NCI-H446 (cell line): ENCODE measurements at places on chromosomes 4 and X.

GRCh38 chr4:106587558-106587957 lies 219.0 kb upstream of the GIMD1 start:
- DNase-seq, result no peak

DNA sequence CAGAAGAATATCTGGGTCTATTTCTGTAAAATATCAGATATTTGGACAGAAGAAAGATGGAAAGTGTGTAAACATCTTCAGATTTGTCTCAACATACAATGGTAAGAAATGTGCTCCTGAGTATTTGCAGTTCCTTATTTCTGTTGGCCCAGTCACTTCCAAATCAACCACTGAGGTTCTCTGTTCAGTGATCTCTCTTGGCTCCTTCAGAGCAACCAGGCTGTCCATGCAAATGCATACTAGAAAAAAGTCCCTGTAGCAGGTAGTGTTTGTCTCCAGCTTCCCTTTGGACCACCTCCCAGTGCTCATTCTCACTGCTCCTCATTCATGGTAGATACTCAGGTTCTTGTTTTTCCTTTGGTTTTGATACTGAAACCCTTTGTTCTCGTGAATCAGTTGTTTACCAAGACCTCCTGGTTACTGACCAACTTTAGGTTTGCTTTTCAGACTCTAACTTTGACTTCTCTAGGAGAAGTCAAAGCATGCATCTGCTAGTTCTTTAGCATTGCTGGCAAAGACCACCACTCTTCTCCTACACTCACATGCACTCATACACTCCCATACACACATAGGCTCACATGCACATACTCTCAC lies 28.8 kb downstream of the ASIC5 start:
- no peak for DNase-seq

DNA sequence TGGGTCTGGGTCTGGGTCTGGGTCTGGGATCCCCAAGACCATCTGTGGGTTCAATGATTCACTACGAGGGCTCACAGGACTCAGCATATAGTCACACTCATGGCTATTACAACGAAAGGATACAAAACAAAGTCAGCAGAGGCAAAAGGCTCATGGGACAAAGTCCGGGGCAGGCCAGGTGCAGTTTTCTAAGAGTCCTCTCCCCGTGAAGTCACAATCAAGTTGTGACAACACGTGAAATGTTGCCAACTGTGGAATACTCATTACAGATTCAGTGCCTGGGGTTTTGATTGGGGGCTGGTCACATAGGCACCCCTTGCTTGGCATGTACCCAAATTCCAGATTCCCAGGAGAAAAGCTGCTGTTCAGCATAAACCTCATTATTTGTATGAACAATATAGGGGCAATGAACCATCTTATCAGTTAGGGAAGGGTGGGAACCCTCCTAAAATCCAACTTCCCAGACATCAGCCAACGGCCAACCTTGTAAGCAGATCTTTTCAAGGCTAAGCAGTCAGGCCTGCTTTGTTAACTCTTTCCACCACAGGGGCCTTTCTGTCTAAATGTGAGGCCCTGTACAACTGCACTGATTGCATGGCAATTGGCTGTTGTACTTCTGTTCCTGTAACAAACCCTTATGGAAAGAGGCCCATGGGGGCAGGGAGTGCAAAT lies 58.2 kb upstream of the DIPK2B start:
- no peak for DNase-seq

- DNase-seq, result no peak
Observed at GRCh38 chrX:68177542-68177941, 255.8 kb downstream of the OPHN1 start.

GRCh38 chr4:14445882-14446281 lies 556.4 kb upstream of the CPEB2 start:
- DNase-seq, result no peak

DNA sequence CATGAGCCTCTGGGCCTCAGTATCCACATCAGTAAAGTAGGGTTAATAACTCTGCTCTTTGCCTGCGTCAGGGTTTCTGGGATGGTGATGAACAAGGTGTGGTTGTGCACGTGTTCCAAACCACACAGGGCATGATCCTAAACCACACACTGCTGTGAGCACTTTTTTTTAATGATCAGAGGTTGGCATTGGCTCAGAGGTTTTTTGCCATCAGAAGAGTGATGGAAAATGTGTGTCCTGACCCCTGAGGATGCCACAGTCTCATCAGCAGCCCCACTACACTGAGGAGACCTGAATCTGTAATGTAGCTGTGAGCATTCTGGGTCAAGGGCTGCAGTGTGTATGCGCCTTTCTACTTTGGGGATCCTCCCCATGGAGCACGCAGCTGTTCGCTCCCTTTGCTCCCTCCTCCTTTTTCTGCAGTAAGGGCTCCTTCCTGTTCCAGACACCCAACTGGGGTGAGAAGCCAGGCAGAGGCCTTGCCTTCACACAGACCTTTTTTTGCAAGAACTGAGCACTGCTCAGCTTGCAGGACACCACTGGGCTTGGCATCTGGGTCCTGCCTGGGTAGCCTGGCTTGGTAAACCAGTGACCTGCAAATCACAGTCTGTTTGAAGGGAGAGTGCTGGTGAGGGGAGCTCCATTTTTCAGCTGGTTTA lies 87.5 kb downstream of the MAMLD1 start:
- DNase-seq, result no peak

- no peak for DNase-seq
Observed at GRCh38 chr4:118850488-118851173, 14.7 kb upstream of the SEC24D start.

- no peak for DNase-seq
Observed at GRCh38 chr4:83285055-83285407, 433 bp upstream of the COQ2 start.

DNA sequence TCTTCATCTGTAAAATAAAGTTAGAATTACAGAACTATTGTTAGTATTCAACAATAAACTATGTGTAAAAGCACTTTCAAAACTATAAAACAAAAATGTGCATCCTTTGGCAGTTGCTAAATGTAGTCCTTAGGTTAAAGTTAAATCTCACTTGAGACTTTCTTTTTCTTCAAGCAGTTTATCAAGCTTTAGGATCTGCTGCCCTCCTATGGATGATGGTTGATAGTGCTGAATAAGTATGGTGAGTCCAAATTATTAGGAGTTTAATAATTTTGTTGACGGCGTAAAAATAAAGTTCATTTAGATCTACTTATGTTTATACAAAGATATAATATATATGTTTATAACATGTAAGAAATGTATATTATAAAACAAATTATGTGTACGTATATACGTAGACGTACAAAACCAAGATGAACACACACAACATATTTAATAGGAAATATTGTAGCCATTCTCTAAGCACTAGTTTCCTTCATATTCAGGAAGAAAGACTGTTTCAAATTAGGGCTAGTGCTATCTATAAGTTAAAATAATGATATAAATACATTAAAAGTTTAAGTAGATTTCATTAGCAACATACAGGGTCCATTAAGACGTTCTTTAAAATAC lies 22.3 kb downstream of the UGT2A2 start:
- DNase-seq, result no peak

DNA sequence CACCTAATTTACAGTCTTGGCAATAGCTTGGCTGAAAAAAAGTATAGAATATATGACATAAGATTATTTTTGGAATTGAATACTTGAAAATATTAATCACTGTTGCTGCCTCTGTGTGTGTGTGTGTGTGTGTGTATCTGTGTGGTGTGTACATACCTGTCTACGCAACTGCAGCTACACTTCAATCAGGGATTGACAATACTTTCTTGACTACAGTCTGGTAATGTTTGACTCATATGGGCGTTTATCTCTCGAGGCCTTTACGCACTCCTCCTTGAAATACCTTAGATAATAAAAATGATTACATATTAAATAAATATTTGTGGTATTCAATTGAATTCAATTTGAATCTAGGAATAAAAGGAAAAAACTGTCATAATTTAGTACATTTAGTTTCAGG lies 565.2 kb downstream of the PCDH18 start:
- no peak for DNase-seq

DNA sequence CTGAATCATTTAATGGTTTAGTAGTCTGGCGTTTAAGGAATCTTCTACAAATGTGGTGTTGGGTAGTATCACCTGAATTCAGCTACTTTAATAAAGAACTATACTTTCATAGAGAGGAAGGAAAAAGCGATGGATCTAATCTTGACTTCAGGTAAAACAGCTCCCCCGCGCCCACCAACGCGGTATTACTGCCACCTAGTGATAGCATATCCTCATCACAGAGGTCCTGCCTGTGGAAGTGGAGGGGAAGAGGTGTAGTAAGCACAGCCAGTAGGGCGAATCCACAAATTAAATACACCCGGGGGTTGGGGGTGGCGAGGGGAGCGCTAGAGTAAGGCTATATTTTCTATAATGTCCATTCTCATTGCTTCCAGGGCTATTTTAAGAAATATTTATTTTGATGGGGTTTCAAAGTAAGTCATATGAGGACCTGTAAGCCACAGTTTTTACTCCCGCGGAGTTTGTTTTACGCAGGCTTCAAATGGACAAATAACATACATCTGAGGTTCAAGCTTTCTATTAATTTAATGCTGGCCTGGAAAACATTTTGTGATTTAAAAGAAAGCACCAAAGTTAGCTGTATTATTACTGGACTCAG lies 8.3 kb upstream of the DAPP1 start:
- DNase-seq, result no peak

DNA sequence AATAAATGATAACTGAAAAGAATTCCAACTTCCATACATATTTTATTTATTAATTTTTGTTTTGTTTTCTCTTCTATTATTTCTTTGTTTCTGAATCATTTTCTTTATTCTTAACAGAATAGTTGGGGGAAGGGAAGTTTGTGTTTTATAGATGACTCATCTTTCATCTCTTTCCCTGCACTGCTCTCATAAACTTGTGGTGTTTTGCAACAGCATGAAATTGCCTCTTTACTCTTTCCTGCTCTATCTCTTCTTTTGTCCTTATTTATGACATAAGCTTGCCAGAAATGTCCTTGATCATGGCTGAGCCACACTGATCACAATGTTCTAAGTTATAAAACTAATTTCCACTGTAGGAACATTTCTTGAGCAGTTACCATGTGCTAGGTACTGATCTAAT lies 22.3 kb downstream of the QRFPR start:
- no peak for DNase-seq

- DNase-seq, result no peak
Observed at GRCh38 chr4:174066611-174067205, 216.8 kb downstream of the FBXO8 start.

GRCh38 chrX:150063674-150064073 lies 125.4 kb upstream of the EOLA2 start:
- no peak for DNase-seq

GRCh38 chr4:3311095-3311372 lies 18.2 kb downstream of the RGS12 start:
- DNase-seq, result no peak

DNA sequence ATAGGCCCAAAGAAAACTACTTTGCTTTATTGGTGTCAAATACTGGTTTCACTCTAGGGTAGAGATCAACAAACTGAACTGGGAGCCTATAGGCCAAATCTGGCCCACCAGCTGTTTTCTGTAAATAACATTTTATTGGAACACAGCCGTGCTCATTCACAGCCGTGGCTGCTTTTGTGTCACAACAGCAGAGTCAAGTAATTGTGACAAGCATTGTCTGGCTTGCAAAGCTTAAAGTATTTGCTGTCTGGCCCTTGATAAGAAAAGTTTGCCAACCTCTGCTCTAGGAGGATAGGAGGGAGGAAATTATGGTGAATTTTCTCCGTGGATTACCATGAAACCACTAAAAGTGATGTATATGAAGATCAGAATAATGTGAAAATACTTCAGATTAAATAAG lies 53.4 kb downstream of the GPAT3 start:
- DNase-seq, result no peak

- DNase-seq, result no peak
Observed at GRCh38 chr4:35250331-35250730, 994.0 kb downstream of the ARAP2 start.

DNA sequence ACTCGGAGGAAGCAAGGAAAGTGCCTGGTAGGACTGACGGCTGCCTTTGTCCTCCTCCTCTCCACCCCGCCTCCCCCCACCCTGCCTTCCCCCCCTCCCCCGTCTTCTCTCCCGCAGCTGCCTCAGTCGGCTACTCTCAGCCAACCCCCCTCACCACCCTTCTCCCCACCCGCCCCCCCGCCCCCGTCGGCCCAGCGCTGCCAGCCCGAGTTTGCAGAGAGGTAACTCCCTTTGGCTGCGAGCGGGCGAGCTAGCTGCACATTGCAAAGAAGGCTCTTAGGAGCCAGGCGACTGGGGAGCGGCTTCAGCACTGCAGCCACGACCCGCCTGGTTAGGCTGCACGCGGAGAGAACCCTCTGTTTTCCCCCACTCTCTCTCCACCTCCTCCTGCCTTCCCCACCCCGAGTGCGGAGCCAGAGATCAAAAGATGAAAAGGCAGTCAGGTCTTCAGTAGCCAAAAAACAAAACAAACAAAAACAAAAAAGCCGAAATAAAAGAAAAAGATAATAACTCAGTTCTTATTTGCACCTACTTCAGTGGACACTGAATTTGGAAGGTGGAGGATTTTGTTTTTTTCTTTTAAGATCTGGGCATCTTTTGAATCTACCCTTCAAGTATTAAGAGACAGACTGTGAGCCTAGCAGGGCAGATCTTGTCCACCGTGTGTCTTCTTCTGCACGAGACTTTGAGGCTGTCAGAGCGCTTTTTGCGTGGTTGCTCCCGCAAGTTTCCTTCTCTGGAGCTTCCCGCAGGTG lies 637 bp downstream of the AR start:
- no peak for DNase-seq

DNA sequence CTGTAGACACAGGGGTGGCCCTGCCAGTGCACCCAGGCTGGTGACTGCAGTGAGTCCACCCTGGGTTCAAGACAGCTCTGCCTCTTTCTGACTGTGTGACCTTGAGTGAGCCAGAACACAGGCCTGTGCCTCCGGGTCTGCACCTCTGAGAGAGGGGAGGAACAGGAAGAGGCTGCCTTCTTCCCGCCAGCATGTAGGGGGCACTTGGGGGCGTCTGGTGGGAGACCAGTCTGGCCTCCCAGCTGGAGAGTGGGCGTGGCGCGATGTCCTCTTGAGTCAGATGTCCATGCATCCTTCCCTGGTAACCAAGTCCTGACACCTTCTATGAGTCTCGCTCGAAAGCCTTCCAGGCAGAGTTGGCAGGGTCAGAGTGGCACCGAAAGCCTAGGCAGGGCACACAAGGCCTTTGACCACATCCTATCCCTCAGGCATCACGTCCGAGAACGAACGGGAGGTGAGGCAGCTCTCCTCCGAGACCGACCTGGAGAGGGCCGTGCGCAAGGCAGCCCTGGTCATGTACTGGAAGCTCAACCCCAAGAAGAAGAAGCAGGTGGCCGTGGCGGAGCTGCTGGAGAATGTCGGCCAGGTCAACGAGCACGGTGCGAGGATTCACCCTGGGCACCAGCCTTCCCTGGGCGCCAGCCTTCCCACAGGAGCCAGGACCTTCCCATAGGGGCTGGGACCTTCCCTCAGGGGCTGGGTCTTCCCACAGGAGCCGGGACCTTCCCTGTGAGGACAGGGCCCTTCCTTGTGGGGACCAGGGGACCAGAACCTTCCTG lies 21.3 kb downstream of the WFS1 start:
- DNase-seq, result no peak

DNA sequence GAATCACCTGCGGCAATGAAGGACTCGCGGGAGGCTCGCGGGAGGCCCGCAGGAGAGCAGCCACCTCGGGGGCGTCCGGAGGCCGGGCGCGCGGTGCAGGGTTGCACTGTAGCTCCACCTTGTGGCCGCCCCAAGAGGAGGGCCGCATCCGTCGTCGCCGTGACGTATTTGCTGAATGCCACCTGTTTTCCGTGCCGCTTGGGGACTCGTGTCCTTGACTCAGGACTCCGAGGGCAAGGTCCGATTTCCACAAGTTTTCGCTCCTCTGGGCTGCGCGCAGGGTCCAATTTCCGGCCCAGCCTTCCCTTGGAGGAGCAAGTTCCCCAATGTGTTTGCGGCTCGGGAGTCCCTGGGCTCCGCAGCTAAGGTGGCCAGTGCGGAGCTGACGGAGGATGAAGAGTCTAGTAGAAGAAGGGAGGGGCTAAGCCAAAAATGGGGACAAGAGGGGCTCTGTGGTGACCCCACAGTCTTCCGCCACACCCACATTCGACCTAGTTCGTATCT lies 10.7 kb upstream of the DLG3 start:
- DNase-seq, result peak; percentile 1
